ENCODE measurements at places on chromosomes 6 and 20. TPM values are rescaled to one million over a fixed set of nuclear protein-coding genes. Genes with fewer than 3 reads are reported as not detected.
A peak's percentile ranks its signal among the peaks of the same experiment; 100 is the strongest.

- no peaks in the 10 kb centered on the region for H3K36me3 ChIP-seq
- H3K4me3 ChIP-seq, result no peak overlapping the region
- no peak overlapping the region for H3K27ac ChIP-seq
- H3K27me3 ChIP-seq, result no peaks in the 10 kb centered on the region
- no peak for DNase-seq
Measured at GRCh38 chr6:127147534-127147933, 29.1 kb downstream of the RSPO3 start.

DNA sequence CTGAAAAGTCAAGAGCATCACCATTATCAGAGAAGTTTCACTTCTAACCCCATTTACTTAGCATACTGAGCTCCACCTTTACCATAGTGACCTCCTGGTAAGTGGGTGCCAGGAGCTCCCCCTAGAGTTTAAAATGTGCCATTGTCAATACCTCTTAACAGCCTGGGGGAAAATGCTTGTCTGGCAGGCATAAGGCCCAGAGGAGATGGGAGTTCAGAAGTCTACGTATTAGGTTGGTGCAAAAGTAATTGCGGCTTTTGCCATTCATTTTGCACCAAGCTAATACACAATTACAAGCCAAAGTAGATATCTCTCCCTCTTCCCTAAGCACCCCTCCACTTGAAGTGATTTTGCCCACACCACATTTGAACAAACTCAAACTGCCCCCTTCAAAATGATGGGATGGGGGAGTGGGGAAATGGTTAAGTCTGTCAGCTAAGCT is 919.0 kb downstream of the KIF16B start:
- H3K4me3 ChIP-seq, result no peak overlapping the region
- DNase-seq, result no peak
- H3K27me3 ChIP-seq, result no peaks in the 10 kb centered on the region
- no peaks in the 10 kb centered on the region for H3K36me3 ChIP-seq

The FAM217A gene
- not detected for total RNA-seq

DNA sequence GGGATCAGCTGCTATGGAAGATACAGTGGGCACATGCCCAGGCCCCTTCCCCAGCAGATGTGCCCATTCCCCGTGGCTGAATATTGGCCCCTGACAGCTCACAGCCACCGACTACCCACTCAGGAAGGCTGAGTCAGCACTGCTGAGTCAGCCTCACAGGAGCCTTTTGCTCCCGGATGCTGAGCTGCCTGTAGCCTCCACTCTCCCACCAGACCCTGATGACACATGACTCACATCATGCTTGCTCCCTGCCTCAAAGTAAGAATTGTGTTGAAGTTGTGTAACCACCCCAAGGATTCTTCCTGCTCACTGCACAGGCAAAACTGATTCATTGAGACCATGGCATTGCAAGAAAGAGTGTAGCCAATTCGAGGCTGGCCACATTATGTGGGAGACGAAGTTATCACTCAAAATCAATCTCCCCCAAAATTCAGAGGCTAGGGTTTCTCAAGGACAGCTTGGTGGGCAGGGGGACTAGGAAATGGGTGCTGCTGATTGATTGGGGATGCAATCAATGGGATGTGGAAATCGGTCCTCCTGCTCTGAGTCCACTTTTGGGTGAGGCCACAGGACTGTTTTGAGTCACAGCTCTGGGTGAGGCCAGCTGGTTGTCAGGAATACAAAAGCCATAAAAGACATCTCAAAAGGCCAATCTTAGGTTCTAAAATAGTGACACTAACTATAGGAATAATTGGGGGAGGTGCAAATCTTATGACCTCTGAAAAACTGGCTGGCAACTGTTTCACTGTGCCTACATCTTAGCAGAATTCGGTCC is 556.6 kb upstream of the CDH4 start:
- DNase-seq, result no peak
- H3K27ac ChIP-seq, result no peak overlapping the region
- H3K4me1 ChIP-seq, result no peaks in the 10 kb centered on the region
- no peaks in the 10 kb centered on the region for H3K36me3 ChIP-seq
- H3K27me3 ChIP-seq, result no peaks in the 10 kb centered on the region

DNA sequence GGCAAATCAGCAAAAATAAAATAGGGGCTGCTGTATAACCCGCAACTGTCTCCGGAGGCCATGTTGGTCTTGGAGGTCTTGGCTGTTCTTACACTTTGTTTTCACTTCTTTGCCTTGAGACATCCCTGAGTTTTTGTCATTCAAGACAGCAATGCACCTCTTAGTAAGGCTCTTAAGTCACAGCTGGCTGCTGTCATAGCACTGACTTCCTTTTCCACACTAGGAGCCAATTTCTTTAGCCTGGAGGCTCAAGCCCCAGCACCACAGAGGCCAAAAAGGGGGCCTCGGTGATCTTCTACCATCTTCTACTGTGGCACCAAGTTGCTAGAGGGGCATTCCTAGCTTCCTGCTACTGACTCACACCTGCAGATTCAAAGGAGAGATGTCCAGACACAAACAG is 536.3 kb downstream of the CDH26 start:
- H3K36me3 ChIP-seq, result no peaks in the 10 kb centered on the region
- no peaks in the 10 kb centered on the region for H3K27me3 ChIP-seq
- H3K27ac ChIP-seq, result no peak overlapping the region
- DNase-seq, result no peak
- no peaks in the 10 kb centered on the region for H3K4me1 ChIP-seq

GRCh38 chr20:57811374-57812020 is 101.7 kb upstream of the PMEPA1 start:
- peak; percentile 33 for DNase-seq
- H3K27ac ChIP-seq, result no peak overlapping the region
- H3K36me3 ChIP-seq, result no peaks in the 10 kb centered on the region
- no peaks in the 10 kb centered on the region for H3K27me3 ChIP-seq

DNA sequence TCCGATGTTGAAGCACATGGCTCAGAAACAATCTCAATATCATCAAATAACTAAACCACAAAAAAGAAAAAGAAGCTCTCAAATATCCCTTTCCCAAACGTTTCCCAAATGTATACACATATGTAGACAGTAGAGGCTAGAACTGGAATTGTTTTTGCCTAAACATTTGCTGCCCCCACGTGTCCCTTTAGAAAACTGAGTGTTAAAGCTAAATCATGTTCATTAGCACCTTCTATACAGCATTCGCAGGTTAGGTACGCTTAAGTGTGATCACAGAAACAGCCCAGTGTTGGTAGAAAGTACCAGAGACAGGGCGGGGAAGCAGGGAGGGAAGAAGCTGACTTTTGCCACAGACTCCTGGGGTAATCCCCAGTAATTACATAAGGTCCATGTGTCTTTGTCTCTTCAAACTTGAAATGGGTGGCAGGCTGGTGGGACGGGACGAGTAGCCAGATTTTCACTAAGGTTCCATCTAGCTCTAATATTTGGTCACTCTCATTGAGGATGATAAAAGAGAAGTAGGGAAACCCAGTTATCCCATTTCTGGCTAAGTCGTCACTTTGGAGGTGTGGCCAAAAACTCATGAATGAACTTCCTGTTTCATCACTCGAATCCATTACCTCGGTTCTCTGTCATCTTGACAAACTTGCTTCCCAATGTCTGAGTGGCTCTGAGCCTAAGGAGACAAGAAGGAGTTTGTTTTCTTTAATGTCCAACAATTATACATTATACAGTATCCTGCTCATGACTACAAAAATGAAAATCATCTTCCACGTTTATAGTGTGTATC is 15.0 kb upstream of the TFAP2A start:
- no peak overlapping the region for H3K4me3 ChIP-seq
- H3K27me3 ChIP-seq, result peaks cover 13% of the 10 kb centered on the region
- peaks cover 6% of the 10 kb centered on the region for H3K4me1 ChIP-seq
- no peak overlapping the region for H3K27ac ChIP-seq
- H3K36me3 ChIP-seq, result no peaks in the 10 kb centered on the region

DNA sequence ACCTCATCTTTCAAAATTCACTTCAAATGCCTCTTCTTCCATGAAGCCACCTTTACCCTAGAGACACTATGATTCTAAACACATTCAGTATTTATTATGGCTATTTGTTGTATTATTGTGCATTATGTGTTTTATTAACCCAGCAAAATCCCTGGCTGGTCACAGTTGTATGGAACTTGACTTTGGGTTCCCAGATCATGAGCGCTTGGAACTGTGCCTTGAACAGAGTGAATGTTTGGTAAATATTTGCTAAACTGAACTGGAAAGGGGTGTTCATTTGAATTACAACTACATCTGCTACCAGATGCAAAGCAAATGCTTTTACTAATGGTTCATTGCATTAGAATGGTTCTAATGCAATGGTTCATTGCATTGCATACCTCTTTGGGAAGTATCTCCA is 259.8 kb downstream of the PKHD1 start:
- H3K4me3 ChIP-seq, result no peak overlapping the region
- DNase-seq, result no peak
- no peak overlapping the region for H3K27ac ChIP-seq
- H3K36me3 ChIP-seq, result no peaks in the 10 kb centered on the region
- peaks cover 3% of the 10 kb centered on the region for H3K27me3 ChIP-seq
